ENCODE measurements at places on chromosomes 6 and 20.

GRCh38 chr6:44180886-44181285 lies 22.3 kb downstream of the CAPN11 start:
- ATAC-seq: no peak

- ATAC-seq: no peak
These were observed 40.5 kb upstream of the NKX2-4 start for GRCh38 chr20:21437816-21438215.

DNA sequence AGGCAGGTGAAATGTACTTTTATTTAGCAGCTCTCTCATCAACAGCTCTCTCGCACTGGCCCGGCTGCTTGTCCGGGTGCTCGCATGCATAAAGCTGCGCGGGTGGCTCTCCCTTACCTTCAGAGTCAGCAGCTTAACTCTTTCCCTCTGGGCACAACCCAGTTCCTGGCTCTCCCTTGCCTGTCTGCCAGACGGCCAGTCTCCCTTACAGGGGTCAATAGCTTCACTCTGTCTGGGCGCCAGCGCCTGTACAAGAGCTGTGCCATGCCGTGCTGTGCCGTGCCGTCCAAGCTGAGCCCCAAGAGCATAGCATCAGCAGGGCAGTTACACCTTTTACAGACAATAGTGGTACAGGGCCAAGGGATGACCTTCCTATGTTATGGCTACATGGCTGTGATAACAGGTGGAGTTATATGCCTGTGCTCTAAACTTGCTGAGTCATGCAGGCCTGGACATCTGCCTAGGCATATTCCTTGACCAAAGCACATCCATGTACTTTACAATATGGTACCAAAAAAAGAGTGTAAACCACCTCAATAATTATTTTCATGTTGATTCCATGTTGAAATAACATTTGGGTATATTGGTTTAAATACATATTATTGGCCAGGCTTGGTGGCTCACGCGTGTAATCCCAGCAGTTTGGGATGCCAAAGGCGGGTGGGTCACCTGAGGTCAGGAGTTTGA lies 47.9 kb downstream of the BLTP3A start:
- no peak for ATAC-seq

- ATAC-seq: no peak
These were observed 2.5 kb downstream of the RIPOR2 start for GRCh38 chr6:24933266-24933665.

DNA sequence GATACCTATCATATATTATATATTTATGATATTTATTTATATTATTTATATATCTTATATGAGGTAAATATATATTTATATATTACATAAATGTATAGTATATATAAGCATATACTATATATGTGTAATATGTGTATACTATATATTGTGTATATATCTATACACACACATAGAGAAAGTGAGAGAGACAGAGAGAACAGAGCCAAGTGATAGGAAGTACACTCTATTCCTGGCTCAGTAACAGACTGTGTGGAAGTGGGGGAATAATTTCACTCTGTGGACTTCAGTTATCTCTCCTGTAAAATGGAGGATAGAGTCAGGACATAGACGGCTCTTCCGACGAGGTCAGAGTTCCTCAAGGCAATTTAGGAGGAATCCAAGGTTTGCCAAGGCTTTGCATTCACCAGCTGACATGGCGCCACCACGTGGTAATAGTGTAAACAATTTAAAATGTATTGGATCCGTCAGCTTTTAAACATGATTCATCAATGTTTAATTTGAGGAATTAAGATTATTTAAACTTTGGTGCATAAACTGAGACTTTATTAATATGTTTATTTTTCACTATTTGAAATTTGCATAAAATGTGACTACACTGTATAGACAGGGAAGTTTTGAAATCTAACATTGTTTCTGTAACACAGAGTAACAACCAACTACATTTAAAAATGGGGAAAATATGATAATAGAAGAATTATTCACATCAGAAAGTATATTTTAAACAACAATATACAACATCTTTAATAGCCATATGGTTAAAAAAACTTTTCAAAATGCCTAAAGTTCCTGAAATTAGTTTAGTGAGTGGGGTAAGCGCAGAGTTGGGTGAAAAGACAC lies 75.4 kb upstream of the TMEM244 start:
- no peak for ATAC-seq

GRCh38 chr20:24147961-24148360 lies 159.4 kb upstream of the GGTLC1 start:
- ATAC-seq: no peak

DNA sequence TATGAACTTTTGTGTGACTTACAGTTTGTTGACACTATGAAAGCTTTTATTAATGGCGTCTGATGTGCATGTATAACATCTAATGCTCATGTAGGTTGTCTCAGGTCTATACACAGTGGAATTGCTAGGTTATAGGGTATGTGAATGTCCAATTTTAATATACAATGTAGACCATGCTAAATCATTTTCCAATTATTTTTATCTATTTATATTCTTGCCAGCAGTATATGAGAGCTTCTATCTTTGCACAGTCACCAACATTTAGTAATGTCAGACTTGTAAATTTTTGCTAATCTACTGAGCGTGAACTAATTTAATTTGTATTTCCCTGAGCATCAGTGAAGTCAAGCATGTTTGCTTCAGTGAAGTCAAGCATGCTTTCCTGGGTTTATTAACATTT lies 64.4 kb downstream of the TPD52L1 start:
- no peak for ATAC-seq

DNA sequence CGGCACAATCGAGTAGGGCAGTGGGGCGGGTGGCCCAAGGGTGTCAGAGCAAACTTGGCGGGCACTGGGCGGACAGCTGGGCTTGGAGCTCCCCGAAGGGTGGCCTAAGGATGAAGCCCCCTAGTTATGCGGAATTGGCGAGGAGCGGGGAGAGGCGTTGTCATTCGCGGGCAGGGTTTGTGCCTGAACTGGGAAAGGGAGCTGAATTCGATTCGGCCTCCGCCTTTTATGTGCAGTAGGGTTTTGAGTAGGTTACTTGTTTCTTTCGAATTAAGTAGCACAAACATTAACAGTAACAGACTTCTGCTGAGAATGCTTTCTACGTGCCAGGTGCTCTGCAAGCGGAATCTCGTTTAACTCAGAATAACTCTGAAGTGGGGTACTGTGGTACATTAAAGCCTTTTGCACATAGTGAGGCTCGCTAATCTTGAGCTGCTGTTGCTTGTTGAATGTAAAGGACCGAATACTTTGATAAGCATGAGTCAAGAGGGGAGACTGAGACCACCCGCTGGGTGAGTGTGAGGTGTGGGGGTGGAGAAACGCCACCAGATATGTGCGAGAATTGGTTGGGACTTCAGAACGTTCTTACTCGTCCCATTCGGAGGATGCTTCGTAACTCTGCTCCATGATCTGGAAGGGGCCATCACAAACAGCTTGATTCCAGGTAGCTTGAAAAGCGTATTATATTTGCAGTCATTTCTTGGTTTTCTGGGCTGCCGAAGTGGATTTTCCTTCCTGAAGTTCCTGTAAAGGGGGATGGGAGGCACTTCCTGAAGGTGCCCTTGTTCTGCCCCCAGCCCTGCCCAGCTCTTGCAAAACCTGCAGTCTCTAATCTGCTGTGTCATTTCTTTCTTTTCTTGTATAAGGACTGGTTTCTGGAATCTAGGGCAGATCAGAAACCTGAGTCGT lies 833 bp downstream of the RAB5IF start:
- no peak for ATAC-seq

GRCh38 chr6:100554228-100554627 lies 89.5 kb upstream of the SIM1 start:
- ATAC-seq: no peak

- no peak for ATAC-seq
These were observed 65.9 kb downstream of the FAM135A start for GRCh38 chr6:70479236-70479635.

GRCh38 chr6:72149715-72150114 lies 263.4 kb downstream of the RIMS1 start:
- ATAC-seq: no peak

DNA sequence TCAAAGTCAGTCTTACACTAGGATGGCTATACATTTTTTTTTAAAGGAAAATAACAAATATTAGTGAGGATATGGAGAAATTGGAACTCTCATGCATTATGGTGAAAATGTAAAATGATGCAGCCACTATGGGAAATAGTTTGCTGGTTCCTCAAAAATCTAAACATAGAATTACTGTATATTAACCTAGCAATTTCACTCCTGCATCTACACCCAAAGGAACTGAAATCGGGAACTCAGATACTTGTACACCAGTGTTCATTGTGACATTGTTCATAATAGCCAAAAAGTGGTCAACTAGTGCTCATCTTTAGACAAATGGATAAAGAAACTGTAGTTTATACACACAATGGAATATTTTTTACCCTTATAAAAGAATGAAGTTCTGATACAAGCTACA lies 110.7 kb downstream of the UTRN start:
- no peak for ATAC-seq

DNA sequence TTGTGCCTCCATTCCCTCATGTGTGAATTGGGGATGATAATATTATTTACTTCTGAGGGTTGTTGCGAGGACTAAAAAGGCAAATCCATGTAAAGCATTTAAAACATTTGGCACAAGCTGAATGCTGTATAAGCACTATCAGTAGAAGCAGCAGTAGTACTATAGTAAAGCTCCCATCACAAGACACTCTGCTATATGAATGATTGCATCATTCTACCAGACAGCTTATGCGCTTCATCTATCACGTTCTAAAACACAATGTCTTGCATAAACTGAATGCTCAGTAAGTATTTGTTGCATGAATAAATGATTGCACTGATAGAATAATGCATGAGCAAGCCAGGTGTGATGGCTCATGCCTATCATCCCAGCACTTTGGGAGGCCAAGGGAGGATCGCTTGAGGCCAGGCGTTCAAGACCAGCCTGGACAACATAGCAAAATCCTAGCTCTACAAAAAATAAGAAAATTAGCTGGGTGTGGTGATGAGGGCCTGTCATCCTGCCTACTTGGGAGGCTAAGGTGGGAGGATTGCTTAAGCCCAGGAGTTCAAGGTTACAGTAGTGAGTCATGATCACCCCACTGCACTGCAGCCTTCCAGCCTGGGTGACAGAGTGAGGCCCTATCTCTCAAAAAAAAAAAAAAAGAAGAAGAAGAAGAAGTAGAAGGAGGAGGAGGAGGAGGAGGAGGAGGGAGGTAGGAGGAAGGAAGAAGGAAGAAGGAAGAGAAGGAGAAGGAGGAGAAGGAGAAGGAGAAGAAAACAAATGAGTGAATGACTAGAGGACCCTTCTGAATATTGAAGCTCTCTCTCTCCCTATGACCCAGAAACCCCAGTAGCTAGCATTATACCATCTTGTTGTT lies 50.0 kb upstream of the FOXO3 start:
- no peak for ATAC-seq

GRCh38 chr6:13874191-13874549 lies 50.6 kb upstream of the RNF182 start:
- ATAC-seq: no peak

- ATAC-seq: no peak
These were observed 1.3 kb upstream of the LZTS3 start for GRCh38 chr20:3174442-3175261.

GRCh38 chr6:163001330-163001729 lies 273.6 kb downstream of the PACRG start:
- ATAC-seq: no peak

GRCh38 chr20:51767867-51768758 lies at the start of gene ATP9A:
Gene ATP9A (minus strand): TSS chr20:51768390. CDS start chr20:51768369, 21 bp downstream.
- peak; percentile 64 for ATAC-seq

DNA sequence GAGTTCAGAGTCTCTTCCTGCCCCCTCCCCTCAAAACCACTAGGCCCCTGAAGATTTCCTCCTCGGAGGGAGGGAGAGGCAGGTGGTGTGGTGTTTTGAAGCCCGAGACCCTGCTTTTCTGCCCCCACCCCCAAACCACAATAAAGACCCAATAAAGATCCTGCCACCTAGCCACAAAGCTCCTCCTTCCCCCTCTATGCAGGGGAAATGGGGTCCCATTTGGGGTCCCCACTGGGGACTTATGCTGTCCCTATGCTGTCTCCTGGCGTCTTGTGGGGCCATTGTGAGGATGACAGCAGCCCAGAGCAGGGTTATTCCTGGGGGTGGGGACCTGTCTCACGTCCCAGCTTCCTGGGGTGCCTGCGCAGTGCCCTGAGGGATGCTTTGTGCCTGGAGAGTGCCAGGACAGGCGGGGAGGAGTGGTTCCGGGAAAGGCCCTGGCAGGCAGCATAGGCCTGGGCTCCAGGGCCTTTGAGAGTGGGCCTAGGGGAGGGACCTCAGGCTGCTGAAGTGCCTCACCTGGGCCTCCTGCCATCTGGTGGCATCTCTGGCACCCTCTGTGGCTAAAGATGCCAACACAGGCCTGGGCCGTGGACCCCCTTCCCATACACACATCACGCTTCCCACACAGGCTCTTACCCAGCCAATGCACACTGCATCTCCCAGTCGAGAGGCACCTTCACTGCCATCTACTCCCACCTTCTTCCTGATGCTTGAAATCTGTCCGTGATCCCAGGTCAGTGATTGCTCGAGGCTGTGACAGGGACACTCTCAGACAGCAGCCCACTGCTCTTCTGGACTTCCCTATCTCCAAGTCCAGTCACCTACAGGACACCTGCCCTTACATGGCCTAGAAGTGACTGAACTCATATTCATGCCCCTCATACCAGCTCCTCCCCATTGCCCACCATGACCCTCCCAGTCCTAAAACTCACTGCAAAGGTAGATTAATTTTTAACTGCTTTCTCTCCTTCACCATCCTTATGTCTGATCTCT lies 7.9 kb upstream of the ARMC12 start:
- no peak for ATAC-seq

DNA sequence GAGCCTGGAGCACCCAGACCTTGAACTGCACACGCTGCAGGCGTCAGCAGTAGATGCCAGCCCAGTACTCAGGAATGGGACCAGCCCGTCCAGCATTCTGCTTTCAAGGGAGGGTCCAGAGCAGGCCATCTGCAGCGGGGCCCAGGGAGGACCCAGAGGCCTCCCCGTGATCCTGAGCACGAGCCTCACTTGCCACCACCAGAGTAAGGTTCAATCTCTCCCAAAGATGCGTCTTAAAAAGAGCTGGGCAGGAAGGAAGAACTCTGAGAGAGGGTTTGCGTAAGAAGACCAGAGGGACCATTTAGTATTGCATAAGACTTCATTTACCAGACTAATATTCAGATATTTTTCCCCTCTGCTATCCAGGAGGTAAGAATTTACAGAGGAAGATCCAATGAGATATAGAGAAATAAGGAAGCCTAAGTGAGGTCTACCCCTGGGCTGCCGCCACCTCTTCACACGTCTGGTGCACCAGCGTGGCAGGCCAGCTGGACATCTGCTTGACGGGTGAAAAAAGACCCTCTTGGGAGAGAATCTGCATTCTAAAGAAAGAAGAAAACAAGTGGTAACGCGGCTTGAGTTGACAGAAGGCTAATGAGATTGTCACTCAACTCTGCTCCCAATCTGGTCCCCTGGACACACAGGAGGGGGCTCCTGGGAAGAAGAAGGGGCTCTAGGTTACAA lies 107.3 kb downstream of the PRND start:
- peak; percentile 45 for ATAC-seq

- ATAC-seq: peak; percentile 57
These were observed 36.1 kb upstream of the THBS2 start for GRCh38 chr6:169289619-169290339.

DNA sequence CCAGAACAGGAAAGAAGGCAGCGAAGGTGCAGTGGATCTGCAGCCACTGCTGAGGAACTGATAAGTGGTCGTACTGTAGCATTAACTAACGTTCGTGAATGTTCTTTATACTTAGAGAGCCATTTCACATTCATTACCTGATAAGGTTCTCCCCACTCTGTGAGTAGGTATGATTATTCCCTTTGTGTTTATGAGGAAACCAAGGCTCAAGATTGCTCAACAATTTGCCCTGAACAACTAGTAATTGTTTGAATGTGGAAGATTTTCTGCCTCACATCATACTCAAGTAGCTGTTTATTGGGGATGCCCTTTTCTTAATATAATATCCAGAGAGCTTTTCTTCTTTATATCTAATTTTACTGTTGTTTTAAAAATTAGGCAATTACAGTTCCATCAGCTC lies 24.9 kb upstream of the ELOVL5 start:
- no peak for ATAC-seq

All from gastroesophageal sphincter (tissue), 4 donors.